ENCODE measurements at places on chromosomes 13 and 19.

DNA sequence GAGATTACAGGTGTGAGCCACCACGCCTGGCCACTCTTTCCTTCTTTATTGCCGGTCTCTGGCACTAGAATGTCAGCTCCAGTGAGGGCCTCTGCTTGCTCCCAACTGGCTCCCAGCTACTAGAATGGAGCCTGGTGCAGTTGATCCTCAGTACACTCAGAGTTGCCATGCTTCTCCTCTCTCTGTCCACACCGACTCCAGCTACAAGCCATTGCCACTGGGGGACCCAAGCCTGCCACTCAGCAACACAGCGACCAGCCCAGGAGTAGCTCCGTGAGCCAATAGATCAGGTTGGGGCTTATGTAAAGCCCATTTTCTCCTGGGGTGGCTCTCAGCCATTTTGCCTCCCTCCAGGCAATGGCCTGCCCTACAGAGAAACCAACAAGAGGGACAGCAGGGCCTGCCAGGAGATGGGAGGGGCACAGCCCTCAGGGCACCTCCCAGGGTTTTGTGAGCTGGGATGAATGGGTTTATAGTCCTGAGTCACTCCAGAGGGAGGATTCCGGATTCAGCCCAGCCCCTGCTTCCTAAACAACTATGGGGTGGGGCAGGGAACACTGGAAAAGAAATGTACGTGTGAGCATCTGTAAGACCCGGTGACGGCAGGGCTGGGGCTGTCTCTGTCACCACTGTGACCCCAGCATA lies 36.5 kb downstream of the OPA3 start:
- DNase-seq, result no peak

GRCh38 chr13:77537289-77537919 lies 1.9 kb downstream of the SCEL start:
- no peak for DNase-seq

- no peak for DNase-seq
Observed at GRCh38 chr13:42894765-42895243, 97.2 kb downstream of the EPSTI1 start.

DNA sequence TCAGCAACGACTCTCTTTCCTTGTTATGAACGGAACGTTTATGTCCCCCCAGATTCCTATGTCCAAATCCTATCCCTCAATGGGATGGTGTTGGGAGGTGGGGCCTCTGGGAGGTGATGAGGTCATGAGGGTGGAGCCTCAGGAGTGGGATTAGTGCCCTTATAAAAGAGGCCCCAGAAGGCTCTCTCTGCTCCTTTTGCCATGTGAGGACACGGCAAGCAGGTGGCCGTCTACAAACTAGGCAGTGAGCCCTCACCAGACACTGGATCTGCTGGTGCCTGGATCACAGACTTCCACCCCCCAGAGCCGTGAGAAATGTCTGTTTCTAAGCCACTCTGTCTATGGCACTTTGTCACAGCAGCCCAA lies 53.2 kb downstream of the EPS15L1 start:
- DNase-seq, result no peak

DNA sequence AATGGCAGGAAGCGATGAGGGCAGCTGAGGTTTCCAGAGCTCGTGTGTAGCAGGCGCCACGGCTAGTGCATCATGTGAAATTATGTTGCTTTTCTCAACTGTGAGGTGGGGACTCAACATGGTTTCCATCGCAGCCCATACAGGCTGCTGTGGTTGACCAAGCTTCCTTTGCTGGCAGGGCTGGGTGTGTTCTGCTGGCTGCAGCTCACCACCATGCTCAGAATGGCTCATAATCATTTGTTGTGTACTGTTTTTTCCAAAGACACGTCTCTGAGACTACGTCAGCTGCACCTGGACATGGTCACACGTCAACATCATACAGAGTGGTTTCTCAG lies 16.1 kb upstream of the RASA3 start:
- DNase-seq, result no peak

- no peak for DNase-seq
Observed at GRCh38 chr13:50438351-50438750, 405.1 kb downstream of the DLEU7 start.

- no peak for DNase-seq
Observed at GRCh38 chr13:19117913-19118739, 63.5 kb downstream of the TUBA3C start.

DNA sequence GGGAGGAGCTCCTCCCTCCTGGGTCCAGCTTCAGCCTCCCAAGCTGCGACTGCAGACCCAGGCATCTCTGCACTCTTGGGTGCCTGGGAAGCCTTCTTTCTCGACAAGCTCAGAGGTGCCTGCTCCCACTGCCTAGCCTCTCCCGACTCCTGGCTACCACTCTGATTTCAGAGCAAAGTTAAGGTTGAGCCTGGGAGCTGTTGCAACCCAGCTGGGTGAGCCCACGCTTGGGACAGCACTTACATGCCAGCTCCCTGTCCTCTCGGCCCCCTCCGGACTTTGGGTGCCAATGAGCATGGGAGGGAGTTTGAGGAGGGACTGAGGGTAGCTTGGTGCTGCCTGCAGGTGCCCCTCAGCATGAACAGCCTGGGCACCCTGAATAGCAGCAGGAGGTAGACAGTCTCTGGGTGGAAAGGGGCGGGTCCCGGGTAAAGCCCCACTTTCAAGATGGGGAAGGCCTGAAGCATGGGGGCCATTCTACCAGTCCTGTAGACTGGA lies 1383.4 kb upstream of the PCDH20 start:
- no peak for DNase-seq

DNA sequence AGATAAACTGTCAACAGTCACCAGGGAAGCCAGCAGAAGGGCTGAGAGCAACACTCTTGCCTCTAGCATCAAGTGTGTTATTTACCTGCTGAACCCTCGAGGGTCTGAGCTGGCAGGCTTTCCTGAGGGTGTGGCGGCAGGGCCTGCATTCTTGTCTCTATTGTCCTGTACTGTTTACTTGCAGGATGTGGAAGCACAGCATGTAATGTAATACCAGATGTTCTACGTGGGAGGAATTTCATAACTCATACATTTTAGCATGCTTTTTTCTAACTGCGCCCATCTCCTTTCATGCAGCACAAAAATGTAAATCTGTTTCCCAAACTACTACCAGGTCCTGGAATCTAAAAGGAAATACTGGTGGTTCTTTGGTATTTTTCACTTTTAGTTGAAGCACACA lies 153.1 kb downstream of the RGCC start:
- no peak for DNase-seq

GRCh38 chr13:59103004-59103768 lies 1060.5 kb downstream of the DIAPH3 start:
- DNase-seq, result no peak

DNA sequence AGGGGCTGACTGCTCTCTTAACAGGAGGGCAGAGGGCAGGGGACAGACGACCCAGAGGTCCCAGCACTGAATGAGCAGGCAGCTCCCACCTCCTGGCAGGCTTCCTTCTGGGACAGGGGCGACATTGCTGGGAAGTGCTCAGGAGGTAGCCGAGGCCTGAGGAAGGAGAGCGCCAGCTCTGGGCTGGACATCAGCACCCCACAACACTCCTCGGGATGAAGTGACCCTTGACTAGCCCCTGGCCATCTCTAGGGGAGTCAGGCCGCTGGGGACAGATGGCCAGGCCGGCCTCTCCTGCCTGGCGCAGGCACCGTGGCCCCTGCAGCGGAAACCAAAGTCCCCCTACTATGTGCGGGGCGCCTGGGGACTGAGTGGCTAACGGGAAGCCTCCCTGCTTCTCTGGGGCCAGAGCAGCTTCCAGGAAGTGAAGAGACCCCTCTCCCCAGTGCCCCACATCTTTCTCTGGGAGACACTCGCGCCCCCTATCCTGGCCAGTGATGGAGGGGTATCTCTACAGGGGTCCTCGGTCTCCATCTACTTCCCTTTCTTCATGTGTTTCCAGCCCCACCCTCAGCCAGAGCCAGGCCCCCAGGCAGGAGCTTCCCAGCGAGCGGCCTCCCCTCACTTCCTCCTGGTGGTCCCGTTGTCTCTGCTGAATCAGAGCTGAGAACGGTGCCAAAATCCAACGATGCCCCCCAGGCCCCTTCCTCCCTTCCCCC lies 10.1 kb downstream of the PRR36 start:
- no peak for DNase-seq

- DNase-seq, result no peak
Observed at GRCh38 chr19:11208561-11209471, 11.5 kb upstream of the KANK2 start.

- DNase-seq, result no peak
Observed at GRCh38 chr13:110129539-110130186, 177.3 kb downstream of the COL4A1 start.

- DNase-seq, result no peak
Observed at GRCh38 chr19:31408460-31409124, 59.4 kb upstream of the TSHZ3 start.

DNA sequence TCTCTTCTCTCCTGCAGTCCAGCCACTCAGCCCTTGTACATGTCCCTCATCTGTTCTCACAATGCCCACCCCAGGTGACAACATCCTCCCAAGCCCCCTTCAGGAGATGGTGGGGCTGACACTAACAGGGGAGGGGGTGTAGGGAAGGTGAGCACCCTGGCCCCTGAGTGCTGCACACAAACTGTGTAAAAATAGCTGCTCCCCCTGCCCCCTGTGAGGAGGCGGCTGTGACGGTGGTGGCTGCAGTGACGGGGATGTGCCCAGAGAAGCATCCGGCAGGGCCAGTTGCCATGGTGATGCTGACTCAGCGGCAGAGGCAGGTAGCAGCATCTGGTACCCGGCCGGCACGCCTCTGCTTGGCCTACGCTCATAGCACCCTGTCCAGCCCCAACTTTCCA lies 13.0 kb upstream of the JUND start:
- DNase-seq, result no peak

DNA sequence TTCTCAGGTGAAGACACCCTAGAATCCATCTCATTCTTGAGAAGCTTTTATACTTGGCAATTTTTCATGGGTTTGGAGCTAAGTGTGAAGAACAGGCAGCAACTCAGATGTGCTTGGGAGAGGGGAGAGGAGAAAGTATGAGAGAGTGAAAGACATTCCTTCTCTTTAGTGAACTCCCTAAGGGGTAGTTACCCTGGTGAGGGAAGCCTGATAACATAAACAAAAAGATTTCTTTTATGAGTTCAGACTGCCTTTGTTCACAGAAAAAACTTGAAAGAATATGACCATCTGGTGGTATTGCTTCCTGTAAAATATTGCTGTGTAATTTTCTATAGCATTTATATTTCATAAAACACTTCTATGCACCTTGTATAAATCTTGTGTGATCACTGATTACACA lies at the start of gene STOML3:
TSS of gene STOML3 (minus strand) at position 139 of the 400 bp plus-strand sequence. CDS start at position 29, 110 bp downstream.
- DNase-seq, result no peak

DNA sequence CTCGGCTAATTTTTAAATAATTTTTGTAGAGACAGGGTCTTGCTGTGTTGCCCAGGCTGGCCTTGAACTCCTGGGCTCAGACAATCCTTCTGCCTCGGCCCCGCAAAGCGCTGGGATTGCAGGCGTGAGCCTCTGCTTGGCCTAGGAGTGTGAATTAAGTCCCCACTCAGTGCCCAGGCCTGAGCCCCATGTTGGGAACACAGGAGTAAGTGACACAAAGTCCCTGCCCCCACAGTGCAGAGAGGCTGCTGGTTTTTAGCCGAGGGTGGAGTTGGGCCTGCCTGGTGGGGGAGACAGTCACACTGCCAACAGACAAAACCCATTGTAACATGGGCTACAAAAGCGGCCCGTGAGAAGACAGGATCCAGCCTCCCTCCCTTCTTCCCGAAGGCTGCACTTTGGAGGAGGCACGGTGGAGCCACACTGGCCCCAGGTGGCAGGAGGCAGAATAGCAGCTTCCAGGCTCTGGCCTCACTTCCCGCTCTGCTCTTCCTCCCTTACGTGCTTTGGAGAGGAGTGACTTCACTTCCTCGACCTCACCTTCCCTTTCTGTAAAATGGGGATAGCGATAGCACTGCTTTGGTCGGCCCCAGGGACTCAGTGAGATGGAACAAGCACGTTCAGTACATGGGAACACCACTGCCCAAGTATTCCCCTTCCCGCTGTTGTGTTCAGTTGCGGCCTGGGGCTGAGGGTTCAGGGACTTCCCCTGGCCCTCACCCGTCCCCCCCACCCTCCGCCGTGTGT lies 15.2 kb upstream of the EHD2 start:
- peak; percentile 41 for DNase-seq

- no peak for DNase-seq
Observed at GRCh38 chr13:21310220-21310619, 133.8 kb downstream of the MRPL57 start.

DNA sequence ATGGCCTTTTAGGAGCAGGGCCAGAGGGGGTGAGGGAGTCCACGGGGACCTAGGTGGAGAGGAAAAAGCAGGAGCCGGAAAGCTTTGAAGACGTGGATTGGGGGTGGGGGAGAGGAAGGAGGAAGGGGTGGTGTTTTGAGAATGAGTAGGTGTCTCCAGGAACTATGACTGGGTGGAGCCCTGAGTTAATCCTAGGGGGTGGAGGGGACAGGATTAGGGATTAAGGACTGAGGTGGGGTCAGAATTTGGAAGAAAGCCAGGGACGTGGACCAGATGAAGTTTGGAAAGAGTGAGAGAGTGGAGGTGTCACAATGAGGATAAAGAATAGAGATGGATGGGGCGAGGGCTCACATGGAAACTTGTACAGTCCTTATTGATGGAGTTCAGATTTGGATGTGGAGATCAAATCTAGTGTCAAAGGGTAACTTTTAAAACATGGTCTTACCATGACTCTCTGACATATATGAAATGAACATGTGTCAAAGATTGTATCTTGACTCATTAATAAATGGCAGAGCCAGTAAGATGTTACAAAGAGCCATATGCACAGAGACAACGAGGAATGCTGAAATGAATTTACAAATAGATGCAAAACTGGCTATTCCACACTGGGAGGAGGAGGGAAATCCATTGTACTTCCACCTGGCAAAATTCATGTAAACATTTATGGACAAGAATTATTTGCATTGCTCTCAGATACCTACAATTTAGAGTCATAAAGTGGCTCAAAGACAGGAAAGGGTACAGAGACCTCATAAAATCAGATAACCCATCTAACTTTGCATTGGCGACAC lies 1.7 kb upstream of the KLK13 start:
- no peak for DNase-seq

GRCh38 chr19:18183529-18183928 lies 9.5 kb upstream of the MPV17L2 start:
- DNase-seq, result no peak

- DNase-seq, result no peak
Observed at GRCh38 chr19:5314012-5314906, 26.4 kb downstream of the PTPRS start.

DNA sequence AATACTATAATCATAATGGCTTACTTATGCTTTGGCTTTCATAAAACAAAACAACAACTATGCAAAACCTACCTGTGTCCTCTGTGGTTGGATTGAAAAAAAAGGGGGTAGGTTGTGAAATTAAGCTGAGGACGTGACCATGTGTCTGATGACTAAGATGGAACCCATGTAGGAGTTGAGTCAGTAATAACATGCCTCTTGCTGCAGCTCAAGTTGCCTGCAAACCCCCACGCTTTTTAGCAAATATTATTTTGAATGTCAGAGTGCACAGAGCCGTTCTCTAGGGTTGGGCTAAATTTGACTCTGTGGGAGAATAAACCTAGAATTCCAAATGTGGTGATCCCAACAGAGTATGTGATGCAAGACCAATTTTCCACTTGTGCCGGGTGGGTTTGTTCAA lies 209.3 kb downstream of the KCNRG start:
- no peak for DNase-seq

Data from GOT3 (cell line).